Fibroblast of skin of left biceps (primary cell): ENCODE measurements at places on chromosomes 7 and 10.

DNA sequence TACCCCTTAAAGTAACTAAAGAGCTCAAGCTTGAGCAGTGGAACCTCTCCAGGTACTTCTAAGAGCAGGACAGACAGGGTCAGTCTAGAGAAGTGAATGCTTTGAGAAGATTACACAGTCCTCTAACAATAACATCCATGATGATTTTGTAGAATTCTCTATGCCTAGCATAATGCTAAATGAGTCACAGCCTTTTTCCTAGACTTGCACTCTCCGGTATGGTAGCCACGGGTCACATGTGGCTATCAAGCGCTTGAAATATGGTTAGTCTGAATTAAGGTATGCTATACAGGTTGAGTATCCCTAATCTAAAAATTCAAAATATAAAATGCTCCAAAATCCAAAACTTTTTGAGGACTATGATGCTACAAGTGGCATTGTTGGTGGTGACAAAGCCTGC lies 166.6 kb upstream of the MKLN1 start:
- DNase-seq, result no peak

- DNase-seq, result no peak
Measured at GRCh38 chr7:6636741-6637543, at the start of gene ZNF316. Gene ZNF316 (plus strand): TSS chr7:6637318. CDS start chr7:6642410, 5,092 bp downstream.

DNA sequence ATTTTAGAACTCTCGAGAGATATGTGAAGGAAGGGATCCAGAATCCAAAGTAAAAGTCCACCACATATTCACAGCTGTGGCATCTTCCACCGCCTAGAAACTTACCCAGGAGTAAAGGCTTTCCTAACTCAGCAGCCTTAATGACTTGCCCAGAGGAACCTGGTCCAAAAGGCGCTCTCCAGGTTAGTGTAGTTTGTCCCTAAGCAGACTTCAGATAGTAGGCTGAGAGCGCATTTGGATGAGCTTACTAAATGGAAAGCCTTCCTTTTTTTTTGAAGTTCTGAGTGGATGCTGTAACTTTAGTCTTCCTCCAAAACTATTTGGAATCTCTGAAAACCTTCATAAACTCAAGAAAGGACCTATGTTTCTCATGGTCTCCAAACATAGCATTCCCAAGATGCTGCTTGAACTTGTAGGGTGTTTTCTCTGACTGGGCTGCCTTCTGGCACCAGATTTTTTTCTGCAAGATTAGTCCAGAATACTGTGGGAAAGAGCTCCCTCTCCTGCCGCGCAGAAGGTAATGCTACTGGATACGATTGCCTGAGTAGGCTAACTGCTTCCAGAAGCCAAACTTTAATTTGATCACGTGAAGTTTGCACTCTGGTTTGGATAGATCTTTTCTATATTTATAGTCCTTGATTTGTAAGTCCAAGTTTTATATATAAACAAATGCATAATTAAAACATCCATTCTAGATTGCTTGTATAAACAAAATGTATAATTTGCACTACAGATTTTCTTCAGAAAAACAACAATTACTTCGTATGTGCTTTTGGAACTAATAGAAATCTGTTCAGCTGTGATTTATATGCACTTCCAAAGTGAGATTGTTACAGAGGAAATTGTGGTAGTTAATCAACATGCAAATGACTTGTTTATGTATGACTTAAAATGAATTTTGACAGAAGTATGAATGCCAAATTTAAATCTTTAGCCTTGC lies 19.6 kb upstream of the GPR37 start:
- DNase-seq, result peak; percentile 5

- no peak for DNase-seq
Measured at GRCh38 chr7:94700926-94701554, 45.1 kb upstream of the SGCE start.

DNA sequence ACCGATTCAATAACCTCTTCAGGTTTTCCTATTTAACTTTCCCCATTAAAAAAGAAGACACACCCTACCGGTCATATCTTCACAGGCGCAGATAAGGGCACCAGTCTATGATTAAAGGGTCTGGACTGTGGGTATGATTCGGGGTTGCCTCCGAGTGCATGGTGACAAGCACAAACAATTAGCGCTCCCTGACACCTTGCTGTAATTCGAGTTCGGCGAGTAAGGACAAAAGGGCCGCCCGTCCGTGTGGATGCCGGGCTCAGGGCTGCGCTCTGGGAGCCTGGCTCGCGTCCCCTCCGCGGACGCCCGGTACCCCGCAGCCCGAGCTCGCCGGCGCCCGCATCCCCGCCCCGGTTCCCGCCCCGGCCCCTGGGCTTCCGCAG lies 111.9 kb upstream of the RHEB start:
- DNase-seq, result no peak

GRCh38 chr10:49277973-49278372 lies 21.0 kb upstream of the C10orf71 start:
- DNase-seq, result no peak

DNA sequence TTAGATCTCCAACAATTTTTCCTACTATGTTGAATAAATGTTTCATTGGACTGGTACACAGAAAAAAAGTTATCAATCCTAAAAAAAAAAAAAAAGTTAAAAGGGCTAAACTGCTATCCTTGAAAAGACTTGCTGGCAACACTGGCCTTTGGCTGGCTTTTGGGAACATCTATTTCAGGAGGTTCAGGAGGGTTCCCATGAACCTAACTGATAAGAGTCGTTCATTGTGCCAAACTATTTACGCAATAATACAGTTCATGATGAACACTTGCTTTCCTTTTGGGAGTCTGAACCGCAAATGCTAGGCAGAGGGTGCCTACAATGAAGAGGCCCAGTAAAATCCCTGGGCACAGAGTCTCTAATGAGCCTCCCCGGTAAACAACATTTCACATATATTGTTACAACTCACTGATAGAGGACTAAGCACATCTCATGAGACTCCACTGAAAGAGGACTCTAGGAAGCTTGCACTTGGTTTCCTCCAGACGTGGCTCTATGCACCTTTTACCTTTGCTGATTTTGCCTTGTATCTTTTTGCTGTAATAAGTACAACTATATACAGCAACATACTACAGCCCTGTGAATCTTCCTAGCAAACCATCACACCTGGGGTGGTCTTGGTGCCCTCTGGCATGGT lies 45.0 kb downstream of the ZFAND4 start:
- no peak for DNase-seq

GRCh38 chr10:86603256-86603655 lies 51.1 kb upstream of the OPN4 start:
- DNase-seq, result no peak

GRCh38 chr7:105191331-105191730 lies 177.3 kb downstream of the KMT2E start:
- no peak for DNase-seq

GRCh38 chr7:47401611-47402570 lies 180.0 kb downstream of the TNS3 start:
- DNase-seq, result no peak

- no peak for DNase-seq
Measured at GRCh38 chr10:53135213-53135896, 362.8 kb upstream of the MBL2 start.

DNA sequence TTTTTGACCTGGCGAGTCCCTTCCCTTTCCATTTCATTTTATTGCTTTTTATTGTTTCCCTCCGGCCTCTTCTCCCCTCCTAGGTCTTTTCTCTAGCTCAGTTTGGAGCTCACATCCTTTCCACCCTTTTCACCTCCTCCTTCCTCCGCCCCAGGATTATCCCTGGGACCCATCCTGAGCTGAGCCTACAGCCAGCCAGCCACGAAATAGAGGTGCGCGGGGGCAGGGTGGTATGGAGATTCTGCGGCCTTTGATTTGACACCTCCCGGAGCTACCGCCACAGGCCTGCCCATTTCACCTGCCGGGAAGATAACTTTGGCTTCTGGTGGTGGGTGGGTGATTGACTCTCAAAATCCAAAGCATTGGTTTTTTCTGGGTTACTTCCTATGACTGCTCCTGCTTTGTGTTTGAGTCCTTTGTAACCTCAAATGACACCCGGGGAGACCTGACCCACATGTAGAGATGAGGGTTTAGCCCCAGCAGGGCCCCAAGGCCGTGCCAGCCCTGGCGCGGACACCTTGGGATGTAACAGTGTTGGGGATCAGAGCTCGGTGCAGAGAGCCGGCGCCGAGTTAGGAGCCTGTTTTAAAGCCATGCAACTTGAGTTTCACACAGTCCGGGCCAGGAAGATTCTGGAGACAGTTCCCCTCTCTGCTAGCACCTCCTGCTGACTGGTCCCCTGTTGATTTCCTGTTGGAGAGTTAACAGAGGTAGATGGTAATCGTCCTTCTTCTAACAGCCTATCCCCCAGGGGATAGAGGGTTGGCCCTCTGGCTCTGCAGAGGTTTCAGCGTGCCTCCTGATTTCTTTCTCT lies 1.5 kb downstream of the DUSP5 start:
- no peak for DNase-seq

- no peak for DNase-seq
Measured at GRCh38 chr10:34996843-34997242, 93.3 kb downstream of the CUL2 start.

- no peak for DNase-seq
Measured at GRCh38 chr10:61100887-61101286, 156.9 kb upstream of the RHOBTB1 start.

- DNase-seq, result no peak
Measured at GRCh38 chr7:117825132-117825531, 48.1 kb downstream of the CTTNBP2 start.

DNA sequence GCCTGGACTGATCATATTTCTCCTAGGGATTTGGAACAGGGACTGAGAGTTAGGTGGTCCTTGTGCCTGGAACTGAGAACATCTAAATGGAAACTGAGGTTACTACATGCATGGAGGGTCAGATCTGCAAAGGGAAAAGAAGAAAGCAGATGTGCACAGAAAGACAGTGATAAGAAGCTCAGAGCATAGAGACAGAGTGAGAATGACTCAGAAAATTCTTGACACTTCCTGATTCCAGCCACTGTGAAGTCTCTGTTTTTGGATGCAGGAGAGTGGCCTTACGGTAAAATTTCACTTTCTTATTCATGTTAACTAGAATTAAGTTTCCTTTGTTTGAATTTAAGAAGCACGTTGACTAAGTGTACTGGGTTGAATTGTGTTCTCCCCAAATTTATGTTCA lies 241.7 kb downstream of the TMEM26 start:
- no peak for DNase-seq

GRCh38 chr10:46232666-46233065 lies 54.1 kb upstream of the ANTXRL start:
- DNase-seq, result no peak

- DNase-seq, result no peak
Measured at GRCh38 chr10:3625959-3626751, 158.9 kb downstream of the KLF6 start.

DNA sequence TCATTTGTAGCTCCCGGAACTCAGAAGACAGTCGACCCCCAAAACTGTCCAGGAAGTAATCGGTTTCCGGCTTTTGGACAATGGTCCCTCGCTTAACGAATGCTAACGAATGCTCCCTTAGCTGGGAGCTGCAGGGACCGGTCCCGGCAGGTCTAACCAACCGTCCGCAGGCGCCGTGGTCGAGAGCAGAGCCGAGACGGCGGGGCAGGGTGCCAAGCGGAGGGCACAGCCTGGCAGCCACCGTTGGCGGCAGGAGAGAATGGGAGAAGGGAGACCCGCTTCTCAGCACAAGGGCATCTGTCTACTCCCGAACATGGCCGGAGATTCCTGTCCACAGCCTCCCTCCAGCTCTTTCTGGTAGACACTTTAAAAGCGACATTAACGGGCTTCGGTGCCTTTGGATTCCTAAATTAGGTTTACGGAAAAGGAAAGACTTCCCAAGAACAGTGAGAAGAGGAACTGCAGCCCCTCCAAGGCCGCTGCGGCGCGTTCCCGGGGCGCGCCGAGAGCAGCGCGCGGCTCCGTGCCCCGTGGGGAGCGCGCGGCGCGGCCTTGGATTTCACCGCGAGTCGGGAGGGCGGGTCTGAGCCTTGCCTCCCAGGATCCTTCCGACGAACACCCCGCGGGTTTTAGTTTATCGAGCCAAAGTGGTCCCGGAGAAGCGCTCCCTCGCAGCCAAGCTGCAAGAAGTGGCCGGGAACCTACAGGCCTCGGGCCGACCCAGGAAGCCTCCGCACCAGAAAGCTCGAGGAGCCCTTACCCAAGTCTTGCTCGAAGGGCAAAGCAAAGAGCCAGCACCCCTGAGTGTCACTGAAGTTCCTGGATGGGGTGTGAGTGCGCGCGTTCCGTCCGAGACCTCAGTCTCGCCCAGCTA lies 3.6 kb upstream of the TBX20 start:
- DNase-seq, result no peak

DNA sequence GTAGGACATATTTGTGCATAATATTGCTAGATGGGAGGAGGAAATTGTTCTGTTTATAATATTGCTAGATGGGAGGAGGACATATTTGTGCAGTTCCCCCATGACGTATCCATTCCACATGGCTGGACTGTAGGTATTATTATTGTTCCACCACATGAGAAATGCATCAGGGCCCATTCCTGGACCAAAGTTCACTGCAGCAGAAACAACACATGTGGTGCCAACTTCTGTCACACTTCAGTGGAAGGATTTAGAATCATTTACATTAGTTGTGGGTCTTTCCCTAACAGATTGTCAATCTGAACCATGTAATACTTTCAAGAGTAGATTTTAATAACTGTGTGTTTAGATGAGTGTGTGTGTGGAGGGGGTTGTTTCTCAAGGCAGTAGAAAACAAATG lies 32.7 kb upstream of the MACC1 start:
- no peak for DNase-seq

DNA sequence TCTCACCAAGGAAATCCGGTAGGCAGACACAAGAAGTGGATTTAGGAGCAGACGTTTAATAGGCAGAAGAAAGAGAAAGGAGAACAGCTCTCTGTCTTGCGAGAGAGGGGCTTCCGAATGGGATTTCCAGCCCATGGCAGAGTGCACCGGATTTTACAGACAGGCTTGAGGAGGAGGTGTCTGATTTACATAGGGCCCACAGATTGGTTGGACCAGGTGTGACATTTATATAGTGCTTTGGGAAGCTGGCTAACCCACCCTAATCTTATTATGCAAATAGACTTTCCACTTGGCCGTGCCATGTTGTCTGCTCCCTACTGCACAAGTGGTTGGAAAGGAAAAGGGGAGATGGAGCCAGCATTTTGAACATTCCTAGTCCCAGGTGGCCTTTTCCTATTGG lies 57.8 kb downstream of the ANKMY2 start:
- no peak for DNase-seq

DNA sequence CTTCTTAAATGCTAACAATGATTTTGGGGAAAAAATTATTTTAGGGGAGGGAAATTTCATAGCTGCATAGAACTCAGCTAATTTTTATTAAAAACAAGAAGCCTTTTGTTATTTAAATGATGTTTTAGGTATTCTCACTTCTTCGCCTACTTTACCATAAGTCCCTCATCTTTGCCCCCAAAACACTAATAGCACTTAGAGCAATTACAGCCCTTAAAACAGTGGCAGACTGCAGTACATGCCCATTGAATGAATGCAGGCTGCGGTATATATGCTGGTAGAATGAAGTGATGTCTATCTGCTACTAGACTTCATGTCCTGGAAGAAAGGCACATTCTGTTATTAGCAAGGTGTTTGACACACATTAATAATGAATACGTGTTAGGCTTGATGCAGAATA lies 2.9 kb upstream of the SPAG6 start:
- no peak for DNase-seq
